GM04503 (cell line): ENCODE measurements at places on chromosomes 1 and 21.

GRCh38 chr1:167876597-167877175 lies 37.2 kb downstream of the ADCY10 start:
- no peak for DNase-seq

DNA sequence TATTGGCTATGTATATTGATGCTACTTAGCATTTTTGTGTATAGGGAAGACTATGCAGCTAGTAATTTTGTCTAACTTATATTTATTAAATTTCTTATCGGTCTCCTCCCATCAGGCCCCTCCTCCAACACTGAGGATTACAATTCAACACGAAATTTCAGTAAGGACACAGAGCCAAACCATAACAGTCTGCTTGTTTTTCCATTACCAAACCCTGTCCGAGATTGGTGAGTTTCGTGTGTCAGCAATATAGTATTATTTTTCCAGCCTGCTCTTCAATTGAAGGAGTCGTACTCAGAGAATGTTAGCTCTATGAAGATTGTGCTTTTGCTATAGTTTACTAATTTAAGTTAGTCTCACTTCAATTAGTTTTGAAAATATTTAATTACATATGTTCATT lies 1495.3 kb downstream of the MRPL39 start:
- DNase-seq, result no peak

DNA sequence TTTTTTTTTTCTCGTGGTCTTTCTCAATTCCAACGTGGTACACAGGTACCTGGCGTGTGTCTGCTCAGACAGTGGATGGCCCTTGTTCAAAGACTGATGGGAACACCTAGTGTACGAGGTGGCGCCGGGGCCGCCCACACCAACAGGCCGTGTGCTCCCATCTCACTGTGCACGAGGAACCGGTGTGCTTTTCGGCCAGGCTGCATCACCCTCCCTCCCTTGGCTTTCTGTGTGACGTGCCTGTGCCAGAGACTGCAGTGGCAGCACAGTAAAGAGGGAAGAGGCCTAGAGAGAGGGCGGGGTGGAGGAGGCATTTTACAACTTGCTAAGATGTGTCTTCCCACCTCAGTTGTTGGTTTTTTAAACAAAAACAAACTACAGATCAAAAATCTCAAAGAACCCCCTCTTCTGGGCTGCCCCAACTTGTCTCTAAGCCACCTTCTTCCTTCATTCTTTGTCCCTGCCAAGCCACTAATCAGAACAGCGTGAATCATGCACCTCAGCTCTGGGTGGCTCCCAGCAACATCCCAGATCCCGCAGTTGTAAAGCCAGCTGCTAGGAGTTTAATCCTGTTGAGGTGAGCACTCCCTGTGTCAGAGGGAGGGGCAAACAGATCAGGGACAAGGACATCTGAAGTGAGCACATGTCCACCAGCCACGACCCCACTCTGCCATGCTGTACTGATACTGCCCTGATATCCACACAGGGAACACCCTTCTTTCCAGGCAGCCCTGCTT lies 20.7 kb downstream of the IRF2BP2 start:
- no peak for DNase-seq

GRCh38 chr1:8790987-8791386 lies 26.5 kb downstream of the RERE start:
- no peak for DNase-seq

GRCh38 chr1:213049232-213049631 lies 1.8 kb upstream of the RPS6KC1 start:
- DNase-seq, result no peak

GRCh38 chr1:24635195-24635843 lies 7.8 kb upstream of the SRRM1 start:
- peak; percentile 36 for DNase-seq
